ENCODE measurements at places on chromosomes 7 and 10.

DNA sequence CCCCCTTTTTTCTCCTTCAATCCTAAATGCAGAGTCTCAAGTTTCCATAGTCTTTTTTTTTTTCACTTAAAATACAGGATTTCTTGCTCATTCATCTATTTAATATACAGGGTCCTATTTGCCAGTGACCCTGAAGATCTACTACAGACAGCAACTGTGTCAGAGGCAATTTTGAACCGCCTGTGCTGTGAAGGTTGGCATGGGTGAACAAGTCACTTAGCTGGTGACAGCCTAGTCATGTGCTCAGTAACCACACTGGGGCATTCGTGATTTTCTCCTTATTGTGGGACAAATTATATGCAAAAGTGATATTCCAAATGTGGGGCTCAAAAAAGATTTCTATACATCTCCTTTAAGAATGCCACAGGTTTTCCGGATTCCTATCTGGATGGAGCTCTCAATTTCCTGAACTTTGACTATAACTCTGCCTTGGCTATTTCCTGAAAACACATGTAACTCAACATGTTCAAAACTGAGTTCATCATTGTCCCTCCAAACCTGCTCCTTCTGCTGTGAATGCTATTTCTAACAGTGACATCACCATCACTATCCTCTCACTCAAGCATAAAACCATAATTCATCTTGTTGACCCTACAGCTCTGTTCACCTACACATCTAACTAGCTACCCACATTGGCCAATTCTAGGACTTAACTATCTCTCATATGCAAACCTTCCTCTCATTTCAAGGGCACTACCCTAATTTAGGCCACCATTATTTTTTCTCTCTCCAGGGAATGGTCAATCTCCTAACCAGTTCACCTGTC is 36.7 kb downstream of the CDK6 start:
- no peak overlapping the region for H3K27ac ChIP-seq
- ATAC-seq: peak; percentile 37
- H3K4me3 ChIP-seq: no peak overlapping the region
- peaks cover 10% of the 10 kb centered on the region for H3K4me1 ChIP-seq
- H3K36me3 ChIP-seq: peaks cover 37% of the 10 kb centered on the region
- H3K27me3 ChIP-seq: no peaks in the 10 kb centered on the region

DNA sequence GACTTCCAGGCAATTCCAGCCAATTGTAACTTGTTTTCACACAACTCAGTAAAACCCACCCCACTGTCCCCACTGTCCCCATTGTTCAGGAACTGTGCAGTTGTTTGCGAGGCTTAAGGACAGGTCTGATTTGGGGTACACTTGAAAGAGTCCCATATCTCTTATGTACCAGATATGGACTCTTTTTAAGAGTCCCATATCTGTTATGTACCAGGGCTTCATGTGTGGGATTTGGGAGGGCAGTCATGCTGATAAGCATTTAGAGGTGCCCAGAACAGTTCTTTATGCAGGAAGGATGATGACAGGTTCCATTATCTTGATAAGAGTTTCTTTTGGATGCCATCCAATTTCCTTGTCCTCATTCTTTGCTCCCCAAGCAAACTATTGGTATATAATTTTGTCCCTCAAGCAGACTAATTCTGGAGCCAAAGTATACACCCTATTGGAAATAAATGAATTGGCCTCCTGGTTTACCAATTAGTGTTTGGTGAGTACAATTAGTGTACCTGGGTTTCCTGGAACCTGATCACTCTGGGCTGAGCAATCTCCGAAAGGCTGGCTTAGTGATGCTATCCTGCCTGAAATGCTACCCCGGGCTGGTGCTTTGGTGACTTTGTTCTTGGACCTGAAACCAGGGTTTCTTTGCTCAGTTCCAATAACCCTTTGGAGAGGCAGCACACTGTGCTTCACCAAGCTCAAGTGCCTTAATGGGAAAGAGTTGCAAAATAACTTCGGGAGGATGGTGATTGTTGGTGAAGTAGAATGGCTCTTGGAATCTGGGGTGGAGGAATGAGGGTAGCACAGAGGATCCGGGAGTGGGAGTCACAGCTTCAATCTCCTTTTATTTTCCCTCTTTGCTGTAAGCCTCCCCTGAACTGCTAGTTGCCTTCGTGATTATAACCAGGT is 6.2 kb upstream of the DMBT1 start:
- no peak overlapping the region for H3K27ac ChIP-seq
- no peak overlapping the region for H3K4me3 ChIP-seq
- H3K4me1 ChIP-seq: peaks cover 22% of the 10 kb centered on the region
- H3K36me3 ChIP-seq: no peaks in the 10 kb centered on the region

DNA sequence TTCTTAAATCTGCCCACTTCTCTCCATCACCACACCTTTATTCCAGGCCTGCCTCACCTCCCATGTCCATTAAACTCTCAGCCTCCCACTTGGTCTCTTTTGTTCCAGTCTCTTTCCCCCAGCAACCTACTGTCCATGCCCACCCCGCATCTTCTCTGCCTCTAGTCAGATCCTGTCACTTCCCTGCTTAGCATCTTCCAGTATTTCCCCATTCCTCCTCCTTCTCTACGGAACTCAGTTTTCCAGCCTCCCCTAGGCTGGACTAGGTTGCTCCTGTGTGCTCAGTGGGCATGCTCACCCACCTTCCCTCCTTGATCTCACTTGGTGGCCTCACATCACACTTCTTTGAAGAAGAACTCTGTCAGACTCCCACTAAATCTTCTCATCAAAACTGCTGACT is 179.8 kb downstream of the BAMBI start:
- H3K36me3 ChIP-seq: no peaks in the 10 kb centered on the region
- ATAC-seq: no peak
- H3K4me1 ChIP-seq: no peaks in the 10 kb centered on the region

- no peak for ATAC-seq
- H3K4me3 ChIP-seq: no peak overlapping the region
- H3K27me3 ChIP-seq: no peaks in the 10 kb centered on the region
- H3K27ac ChIP-seq: no peak overlapping the region
- H3K36me3 ChIP-seq: no peaks in the 10 kb centered on the region
These were observed 279.0 kb downstream of the DNAJB6 start for GRCh38 chr7:157615852-157616251.

GRCh38 chr10:77022671-77023070 is 614.9 kb downstream of the KCNMA1 start:
- no peaks in the 10 kb centered on the region for H3K4me1 ChIP-seq
- ATAC-seq: no peak
- no peaks in the 10 kb centered on the region for H3K36me3 ChIP-seq
- H3K27me3 ChIP-seq: peaks cover 11% of the 10 kb centered on the region

DNA sequence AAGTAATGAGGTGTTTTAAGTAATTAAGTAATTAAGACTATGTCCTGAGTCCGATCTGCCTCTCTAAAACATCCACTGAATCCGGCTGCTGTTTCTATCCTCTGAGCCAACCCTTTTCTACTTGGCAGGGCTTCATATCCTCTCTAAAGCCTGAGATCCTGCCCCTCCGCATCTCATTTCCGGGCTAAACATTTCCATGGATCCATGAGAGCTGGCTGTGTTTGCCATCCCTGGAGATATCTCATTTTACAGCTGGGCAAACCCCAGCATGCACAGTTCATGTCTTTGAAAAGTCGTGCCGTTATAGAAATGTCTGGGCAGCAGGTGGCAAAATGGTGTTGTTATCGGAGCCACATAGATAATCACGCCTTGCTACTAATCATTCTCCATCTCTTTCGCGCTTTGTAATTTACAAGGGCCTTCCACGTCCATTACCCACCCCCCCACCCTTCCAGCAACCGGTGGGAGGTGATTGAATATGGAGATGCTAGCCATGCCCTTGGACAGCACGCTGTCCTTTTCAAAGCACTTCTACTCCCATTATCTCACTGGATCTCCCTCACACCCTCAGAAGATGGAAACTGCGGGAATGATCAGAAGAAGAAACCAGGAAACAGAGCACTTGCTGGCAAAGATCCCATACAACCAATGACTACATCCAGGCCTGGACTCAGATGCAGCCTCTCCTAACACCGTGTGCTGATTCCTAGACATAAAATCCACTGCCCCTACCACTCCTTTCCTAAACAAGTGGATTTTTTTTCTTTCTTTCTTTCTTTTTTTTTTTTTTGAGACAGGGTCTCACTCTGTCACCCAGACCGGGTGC is 1189.2 kb downstream of the TYW1 start:
- no peaks in the 10 kb centered on the region for H3K27me3 ChIP-seq
- H3K4me3 ChIP-seq: no peak overlapping the region
- H3K4me1 ChIP-seq: no peaks in the 10 kb centered on the region
- ATAC-seq: no peak

DNA sequence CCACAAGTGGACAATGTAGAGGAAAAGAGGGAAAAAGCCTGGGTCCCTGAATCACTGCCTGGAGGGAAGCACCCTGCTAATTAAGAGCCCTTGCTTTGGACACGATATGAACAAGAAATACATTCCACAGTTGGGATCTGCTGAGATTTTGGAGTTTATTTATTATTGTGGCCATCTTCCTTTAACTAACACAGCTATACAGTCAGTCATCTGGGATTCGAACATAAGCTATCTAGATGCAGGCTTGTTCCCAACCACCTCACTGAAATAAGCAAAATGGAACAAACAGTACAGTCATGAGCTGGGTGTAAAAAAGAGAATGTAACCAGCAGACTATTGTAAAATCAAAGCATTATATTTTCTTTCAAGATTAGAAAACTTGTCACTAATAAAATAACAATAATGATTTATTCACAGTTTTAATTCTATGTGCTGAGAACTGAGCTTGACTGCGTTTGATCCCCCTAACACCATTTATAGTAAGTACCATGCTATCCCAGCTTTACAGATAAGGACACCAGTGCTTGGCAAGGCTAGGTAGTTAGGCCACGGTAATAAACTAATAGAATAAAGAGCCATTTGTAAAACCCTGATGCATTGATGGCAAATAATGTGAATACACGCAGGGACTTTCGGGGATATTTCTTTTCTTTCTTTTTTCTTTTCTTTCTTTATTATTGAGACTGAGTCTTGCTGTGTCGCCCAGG is 223.8 kb upstream of the KLF6 start:
- H3K4me1 ChIP-seq: peaks cover 12% of the 10 kb centered on the region
- no peak overlapping the region for H3K27ac ChIP-seq
- H3K36me3 ChIP-seq: no peaks in the 10 kb centered on the region
- no peak overlapping the region for H3K4me3 ChIP-seq

GRCh38 chr7:99473315-99473596 is 566 bp downstream of the ZNF789 start:
- H3K4me1 ChIP-seq: peaks cover 17% of the 10 kb centered on the region
- H3K36me3 ChIP-seq: peaks cover 36% of the 10 kb centered on the region
- H3K4me3 ChIP-seq: peak overlapping the region; percentile 89
- no peaks in the 10 kb centered on the region for H3K27me3 ChIP-seq
- ATAC-seq: peak; percentile 6

DNA sequence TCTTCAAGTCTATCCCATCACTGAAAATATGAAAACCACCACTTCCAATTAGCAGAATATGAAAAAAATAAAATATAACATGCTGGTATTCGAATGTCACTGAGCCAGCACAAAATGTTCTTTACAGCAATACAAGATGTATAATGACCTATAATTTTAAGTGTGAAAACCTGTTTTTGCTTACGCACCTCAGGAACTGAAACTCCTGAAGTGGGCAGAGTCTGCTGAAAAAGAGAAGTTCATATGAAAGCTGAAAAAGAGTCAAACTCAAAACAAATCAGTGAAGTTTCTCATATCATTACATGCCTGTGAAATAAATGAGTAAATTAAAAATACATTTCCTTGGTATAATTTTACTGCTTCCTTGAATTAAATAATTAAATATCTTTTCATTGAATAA is 272.5 kb downstream of the DGKB start:
- no peaks in the 10 kb centered on the region for H3K4me1 ChIP-seq
- no peak overlapping the region for H3K27ac ChIP-seq
- H3K36me3 ChIP-seq: no peaks in the 10 kb centered on the region
- H3K4me3 ChIP-seq: no peak overlapping the region
- no peak for ATAC-seq

- no peak overlapping the region for H3K4me3 ChIP-seq
- H3K27ac ChIP-seq: no peak overlapping the region
- no peaks in the 10 kb centered on the region for H3K36me3 ChIP-seq
- no peaks in the 10 kb centered on the region for H3K4me1 ChIP-seq
These were observed 17.5 kb upstream of the TMEM248 start for GRCh38 chr7:66903360-66904062.

- peaks cover 7% of the 10 kb centered on the region for H3K4me1 ChIP-seq
- ATAC-seq: no peak
- H3K27ac ChIP-seq: no peak overlapping the region
These were observed 25.4 kb downstream of the FBH1 start for GRCh38 chr10:5915451-5915850.
